ENCODE measurements at places on chromosomes 3 and 15. TPM values are rescaled to one million over a fixed set of nuclear protein-coding genes. Genes with fewer than 3 reads are reported as not detected.

GRCh38 chr3:113040231-113040630 is 49.4 kb downstream of the GTPBP8 start:
- no peak for DNase-seq

DNA sequence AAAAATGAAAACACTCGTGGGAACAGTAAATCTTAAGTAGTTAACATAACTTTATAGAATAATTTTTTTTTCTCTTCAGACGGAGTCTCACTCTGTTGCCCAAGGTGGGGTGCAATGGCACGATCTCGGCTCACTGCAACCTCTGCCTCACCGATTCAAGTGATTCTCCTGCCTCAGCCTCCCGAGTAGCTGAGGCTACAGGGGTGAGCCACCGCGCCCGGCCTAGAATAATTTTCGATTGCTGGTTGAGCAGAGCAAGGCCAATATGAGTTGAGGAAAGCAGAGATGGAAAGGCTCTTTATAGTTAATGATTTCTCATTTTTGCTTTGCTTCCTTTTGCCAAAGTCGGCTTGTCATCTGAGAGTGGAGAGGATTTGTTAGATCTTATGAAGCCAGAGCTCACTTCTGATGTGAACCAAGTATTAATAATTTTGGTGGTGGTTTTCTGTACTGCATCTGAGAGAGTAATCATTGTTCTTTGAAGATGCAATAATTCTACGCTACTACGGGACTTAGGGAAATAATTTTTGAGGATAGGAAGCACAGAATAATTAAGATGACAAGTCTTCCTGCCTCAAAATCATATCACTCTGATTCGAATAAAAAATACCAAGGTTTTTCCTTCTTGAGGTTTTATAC is 1.6 kb upstream of the GOLM2 start:
- DNase-seq = no peak

DNA sequence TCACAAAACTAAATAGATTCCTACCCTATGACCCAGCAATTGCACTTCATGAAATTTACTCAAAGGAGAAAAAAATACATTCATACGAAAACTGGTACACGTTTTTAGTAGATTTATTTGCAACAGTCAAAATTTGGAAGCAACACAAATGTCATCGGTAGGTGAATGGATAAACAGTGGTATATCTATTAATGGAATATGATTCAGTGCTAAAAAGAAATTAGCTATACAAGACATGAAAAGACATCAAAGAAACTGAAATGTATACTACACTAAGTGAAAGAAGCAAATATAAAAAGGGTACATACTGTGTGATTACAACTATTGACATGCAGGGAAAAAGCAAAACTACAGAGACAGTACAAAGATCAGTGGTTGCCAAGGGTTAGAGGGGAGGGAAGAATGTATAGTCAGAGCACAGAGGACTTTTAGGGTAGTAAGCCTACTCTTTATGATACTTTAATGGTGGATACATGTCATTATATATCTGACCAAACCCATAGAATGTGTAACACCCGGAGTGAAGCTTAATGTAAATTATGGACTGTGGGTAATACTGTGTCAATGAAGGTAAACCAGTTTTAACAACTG is 31.6 kb downstream of the RFX7 start:
- no peak for DNase-seq

- no peak for DNase-seq
Measured at GRCh38 chr3:152054315-152054714, 180.9 kb downstream of the SUCNR1 start.

GRCh38 chr15:53716909-53717876 is 42.3 kb downstream of the WDR72 start:
- no peak for DNase-seq

DNA sequence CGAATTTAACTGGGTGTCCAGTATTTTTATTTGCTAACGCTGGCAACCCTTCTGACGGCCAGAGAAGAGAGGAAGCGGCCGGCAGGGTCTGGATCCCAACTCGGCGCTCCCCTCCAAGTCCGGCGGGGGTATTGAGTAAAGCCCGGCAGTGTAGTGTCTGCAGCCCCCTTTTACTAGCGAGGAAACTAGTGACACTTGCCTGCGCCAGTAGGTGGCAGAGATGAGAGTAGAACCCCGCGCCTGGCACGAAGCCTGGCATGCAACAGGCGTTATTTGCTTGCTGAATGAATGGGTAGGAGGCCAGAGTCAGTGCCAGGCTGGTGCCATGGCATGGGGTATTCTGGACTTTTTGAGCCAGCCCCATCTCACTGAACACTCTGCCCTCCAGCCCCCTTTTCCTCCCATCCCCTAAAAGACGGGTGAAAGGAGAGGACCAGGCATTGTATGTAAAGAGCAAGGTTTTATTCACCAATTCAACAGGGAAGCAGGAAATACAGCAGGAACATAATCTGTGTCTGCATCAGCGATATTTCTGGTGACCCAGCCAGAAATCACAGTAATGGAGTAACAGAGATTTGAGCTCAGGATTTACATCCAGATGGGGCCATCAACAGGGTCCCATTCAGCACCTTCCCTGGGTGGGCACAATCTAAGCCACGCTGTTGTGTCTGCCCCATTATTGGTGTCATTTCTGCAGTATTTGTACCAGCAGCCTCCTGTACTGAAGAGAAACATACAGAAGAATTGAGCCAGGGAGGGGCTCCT is 788 bp upstream of the WDR73 start:
- DNase-seq = peak; percentile 89

GRCh38 chr3:46146021-46146420 is 62.1 kb downstream of the CCR1 start:
- DNase-seq = no peak

- no peak for DNase-seq
Measured at GRCh38 chr15:77547801-77548588, 84.7 kb downstream of the LINGO1 start.

DNA sequence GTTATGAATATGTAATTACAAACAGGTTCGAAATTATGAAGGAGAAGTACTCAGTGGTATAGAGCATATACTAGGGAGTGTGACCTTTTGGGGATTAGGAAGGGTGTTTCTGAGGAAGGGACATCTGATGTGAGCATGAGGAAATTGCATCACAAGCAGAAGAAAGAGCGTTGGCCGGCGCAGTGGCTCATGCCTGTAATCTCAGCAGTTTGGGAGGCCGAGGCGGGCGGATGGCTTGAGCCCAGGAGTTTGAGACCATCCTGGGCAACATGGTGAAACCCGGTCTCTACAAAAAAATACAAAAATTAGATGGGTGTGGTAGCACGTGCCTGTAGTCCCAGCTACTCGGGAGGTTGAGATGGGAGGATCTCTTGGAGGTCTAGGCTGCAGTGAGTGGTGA is 6.9 kb downstream of the CMTM7 start:
- DNase-seq = no peak

GRCh38 chr15:82790321-82790720 is 15.5 kb downstream of the FSD2 start:
- DNase-seq = peak; percentile 19

- no peak for DNase-seq
Measured at GRCh38 chr3:20912406-20912805, 726.4 kb upstream of the SGO1 start.

DNA sequence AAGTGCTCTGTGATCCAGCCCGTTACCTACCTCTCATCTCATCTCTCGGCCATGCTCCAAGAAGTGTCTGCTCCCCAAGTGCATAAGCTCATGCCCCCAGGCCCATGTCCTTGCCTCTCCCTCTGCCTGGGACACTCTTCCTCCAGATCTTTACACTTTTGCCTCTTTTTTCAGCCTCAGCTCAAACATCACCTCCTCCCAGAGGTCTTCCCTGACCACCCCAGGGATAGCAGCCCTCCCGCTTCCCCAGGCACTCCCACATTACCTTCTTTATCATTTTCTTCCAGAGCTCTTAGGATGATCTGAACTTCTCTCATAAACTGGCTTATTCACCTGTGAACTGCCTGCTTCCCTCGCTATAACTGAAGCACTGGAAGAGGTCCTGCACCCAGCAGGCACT is 2.7 kb upstream of the FURIN start:
- no peak for DNase-seq

- DNase-seq = no peak
Measured at GRCh38 chr3:176568189-176568588, 629.1 kb downstream of the TBL1XR1 start.

DNA sequence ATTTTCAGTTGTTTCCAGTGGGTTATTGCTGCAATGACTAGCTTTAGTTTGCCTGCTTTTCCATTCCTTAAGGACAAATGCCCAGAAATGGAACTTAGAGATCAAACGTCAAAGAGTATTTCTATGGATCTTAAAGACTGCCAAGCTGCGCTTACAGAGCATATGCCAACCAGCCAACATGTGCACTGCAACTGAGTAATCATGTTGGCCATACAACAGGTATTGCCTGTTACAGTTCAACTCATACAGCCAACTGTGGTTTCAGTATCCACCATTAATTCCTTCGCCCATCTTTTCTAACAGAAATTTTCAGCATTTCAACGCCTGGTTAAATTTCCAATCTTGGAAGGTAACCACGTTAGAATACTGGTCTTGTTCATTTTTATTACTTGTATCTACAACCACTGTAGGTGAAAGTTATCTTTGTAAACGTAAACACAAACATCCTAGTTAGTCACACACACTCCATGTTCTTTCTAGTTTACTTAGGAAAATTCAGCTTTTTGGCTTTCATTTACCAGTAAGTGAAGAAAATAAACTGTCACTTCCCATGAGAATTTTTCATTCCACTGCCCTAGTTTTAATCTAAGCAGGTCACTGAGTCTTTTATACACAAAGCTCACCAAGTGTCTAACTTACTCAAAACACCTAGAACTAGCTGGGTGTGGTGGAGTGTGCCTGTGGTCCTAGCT is 3.9 kb downstream of the RPL32 start:
- DNase-seq = no peak

- DNase-seq = no peak
Measured at GRCh38 chr3:14687360-14687759, 12.4 kb downstream of the C3orf20 start.

GRCh38 chr15:97736748-97737147 is 223.8 kb upstream of the ARRDC4 start:
- no peak for DNase-seq

DNA sequence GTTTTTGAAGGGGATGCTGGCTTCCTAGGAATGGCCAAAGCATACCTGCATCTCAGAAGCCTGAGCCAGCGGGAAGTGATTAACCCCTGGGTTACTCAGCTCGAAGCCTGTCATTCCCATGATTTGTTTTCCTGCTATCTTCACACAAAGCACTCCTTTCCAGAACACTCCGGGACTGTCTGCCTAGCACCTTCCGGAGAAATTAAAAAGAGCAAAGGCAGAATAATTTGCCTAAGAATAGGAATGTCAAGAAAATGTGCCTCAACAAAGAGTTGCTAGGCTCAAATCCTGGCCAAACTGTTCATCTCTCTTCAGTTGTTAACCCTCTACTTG is 34.1 kb downstream of the TPM1 start:
- no peak for DNase-seq

The FOXB1 gene
- not detected for total RNA-seq

The DBR1 gene
- 18.7 TPM for total RNA-seq

The PEX5L gene
- not detected for total RNA-seq

The TRAIP gene
- 3.6 TPM for total RNA-seq

The SLC9A9 gene
- total RNA-seq = 2.5 TPM

The SCAANT1 gene
- total RNA-seq = not detected

The MAPKBP1 gene
- total RNA-seq = 14.6 TPM

The ZBED2 gene
- not detected for total RNA-seq

The NR2E3 gene
- 0.64 TPM for total RNA-seq

The HTD2 gene
- total RNA-seq = 13.6 TPM

The TM4SF18 gene
- total RNA-seq = 0.72 TPM

The RTP3 gene
- not detected for total RNA-seq

The ADGRG7 gene
- total RNA-seq = 3.2 TPM

The GOLGA8G gene
- not detected for total RNA-seq

The ECE2 gene
- not detected for total RNA-seq

Data from colonic mucosa (tissue), 4 donors.